ENCODE measurements at places on chromosomes 1 and 21.

DNA sequence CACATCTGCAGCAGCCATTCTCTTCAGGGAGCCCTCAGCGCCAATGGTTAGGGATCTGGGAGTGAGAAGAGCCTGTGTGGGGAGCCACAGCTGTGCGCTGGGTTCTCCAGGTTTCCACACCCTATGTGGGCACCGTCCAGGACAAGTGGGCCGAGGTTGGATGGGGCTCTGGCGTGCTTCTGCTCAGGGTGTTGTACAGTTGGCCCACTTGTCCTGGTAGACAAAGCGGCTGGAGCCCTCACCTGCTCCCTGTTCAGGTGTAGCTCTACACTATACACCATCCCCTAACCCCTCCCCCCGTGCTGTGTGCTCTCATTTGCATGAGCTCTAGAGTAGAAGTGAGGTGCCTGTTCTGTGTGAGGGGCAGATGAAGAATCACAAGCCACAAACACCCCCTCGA lies 12.2 kb downstream of the SH3BP5L start:
- no peak for DNase-seq

- no peak for DNase-seq
Observed at GRCh38 chr1:16068356-16069270, 4.8 kb downstream of the FAM131C start.

- no peak for DNase-seq
Observed at GRCh38 chr1:166675213-166675612, 164.1 kb upstream of the POGK start.

DNA sequence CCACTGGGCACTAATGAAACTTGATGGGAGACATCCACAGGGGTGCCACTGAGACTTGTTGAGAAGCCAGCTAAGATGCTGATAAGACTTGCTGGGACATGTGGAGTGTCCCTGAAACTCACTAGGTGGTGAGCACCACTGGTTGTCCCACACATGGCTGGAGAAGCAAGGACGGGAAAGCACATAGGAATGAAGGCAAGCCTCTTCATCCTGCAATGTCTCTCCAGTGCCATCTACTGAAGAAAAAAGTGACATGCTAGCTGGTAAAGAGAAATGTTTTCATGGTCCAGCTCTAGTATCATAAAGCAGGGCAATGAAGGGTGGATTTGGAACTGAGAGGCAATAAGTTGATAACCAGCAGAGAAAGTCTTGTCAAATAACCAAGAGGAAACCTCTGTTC lies 283.0 kb downstream of the PAPPA2 start:
- DNase-seq = no peak

DNA sequence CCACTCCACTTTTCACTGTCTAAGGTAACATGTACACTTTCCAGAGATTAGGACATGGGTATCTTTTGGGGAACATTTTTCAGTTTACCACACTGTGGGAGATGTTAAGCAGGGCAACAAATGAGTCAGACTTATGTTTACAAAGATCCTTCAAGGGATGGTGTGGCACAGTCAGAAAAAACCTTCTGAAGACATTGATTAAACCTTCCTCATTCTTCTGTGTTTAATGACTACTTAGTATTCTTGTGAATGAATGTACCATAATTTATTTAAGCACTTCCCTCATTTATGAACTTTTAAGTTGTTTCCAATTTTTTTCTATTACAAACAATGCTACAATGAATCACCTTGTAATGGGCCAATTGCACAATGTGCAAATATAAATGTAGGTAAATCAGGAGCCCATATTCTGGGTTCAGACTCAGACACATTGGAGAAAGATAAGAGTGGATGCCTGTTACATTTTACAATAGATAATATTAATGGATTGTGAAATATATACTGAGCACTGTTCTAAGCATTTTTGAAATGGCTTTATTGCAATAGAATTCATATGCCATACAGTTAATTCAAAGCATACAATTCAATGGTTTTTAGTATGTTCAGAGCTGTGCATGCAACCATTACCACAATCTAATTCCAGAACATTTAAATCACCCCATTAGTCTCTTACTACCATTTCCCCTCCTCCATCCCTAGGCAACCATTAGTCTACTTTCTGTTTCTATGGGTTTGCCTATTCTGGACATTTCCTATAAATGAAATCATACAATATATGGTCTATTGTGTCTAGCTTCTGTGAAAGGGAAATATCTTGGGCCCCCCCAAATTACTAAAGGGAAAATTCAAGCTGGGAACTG lies 1.9 kb upstream of the SFT2D2 start:
- DNase-seq = no peak

DNA sequence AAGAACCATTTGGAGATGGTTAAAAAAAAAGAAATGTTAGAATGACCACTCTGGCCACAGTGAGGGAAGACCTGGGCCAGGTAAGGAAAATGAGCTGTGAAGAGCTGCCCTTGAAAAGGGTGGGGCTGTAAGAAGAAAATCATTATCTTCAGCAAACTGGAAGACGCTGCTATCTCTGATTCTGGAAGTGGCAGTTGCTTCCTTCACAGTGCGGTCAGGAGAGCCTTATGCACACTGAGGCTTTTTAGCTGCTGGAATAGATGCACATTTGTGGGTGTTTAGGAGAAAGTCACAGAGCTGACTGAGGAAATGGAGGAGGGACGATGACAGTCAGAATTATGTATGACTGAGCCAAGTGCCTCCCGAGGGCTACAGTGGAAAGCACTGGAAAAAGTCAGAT lies 91.6 kb downstream of the TBX19 start:
- no peak for DNase-seq

DNA sequence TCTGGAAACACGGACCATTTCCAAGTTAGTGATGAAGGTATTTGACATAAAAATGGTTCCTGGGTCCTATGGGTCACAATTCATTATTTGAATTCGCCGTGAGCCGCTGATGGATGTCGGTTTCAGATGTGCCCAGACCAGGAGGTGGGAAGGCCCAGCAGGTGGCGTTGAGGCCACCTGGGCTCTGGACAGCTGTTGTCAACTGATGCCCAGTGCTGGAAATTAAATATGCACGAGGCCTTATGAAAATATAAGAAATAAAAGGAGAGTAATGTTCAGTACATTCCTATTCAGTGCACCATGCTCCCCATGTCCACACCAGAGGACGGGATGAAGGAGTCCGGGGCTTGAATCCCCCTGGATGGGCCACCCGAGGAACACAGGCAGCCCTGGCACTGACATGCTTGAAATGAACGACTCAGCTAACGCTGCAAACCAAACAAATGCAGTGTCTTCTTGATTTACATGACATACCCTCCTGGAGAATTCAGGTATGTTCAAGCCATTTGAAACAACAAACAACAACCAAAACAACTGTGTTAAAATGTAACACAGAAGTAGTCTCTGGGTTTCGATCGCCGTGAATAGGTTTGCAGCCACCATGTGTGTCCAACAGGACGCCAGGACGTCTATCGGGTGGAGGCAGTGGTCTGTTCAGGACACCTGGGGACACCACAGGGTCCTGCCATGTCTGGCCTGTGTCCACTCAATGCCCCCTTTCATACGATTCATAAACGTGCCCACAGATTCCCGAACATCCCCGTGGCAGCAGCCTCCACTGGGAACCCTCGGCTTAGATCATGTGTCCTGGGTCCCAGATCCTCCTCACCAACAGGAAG lies 6.1 kb downstream of the TFF3 start:
- no peak for DNase-seq

- DNase-seq = no peak
Observed at GRCh38 chr1:211335522-211336157, 9.0 kb downstream of the TRAF5 start.

GRCh38 chr1:201248721-201249559 lies 34.4 kb upstream of the PKP1 start:
- no peak for DNase-seq

GRCh38 chr1:101704895-101705294 lies 291.8 kb downstream of the OLFM3 start:
- DNase-seq = no peak

DNA sequence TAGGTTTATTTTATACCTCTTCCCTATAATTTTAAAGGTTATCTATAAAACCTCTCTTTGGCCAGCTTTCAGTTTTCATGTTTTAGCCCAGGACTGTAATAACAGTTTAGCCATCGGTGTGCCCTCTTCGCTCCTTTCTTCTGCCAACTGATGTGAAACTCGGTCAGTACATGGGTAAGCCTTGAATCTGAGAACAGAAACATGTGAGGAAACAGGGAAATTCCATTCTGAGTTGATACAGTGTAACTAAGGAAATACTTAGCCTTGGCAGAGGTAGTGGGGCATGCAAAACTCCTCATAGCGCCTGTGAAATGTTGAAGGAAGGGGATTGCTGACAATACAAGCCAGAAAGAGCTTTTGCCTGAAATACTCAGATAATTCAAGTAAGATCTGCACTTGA lies 465.2 kb downstream of the NCAM2 start:
- no peak for DNase-seq

DNA sequence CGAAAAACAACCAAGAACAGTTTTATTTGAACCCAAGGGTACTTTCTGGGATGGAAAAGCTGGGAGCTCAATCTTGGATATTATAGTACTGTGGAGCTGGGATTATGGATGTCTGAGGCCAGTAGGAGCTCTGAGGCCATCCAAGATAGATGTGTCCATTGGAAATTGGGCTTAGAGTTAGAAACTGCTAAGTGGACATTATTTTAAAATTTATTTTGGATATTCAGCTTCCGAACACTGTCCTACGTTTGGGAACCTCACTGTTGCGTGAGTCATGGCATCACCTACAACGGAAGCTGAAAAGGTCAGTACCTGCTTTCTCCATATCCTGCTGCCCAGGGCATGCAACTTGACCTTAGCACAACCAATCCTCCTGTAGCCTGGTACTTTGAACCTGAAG lies 61.0 kb downstream of the RYR2 start:
- DNase-seq = no peak

DNA sequence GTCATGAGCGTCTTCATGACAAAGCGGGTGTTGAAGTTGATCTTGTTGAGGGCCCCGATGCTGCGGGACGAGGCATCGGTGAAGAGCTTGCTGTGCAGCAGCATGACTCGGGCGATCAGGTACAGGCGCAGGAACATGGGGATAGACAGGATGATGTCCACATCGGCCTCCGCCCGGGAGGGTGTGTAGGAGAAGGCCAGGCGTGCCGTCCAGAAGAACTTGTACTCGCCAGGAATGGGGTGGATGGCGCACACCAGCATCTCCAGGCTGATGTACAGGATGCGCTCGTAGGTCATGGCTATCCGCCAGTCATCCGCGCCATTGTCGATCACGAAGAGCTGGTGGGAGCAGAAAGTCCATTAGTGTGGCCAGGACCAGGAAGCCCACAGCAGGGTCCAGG lies 98.0 kb downstream of the KCNN3 start:
- no peak for DNase-seq

- no peak for DNase-seq
Observed at GRCh38 chr21:33695813-33696212, 53.5 kb downstream of the ITSN1 start.

GRCh38 chr1:236851871-236852270 lies 56.8 kb downstream of the MTR start:
- no peak for DNase-seq

- DNase-seq = no peak
Observed at GRCh38 chr1:14261395-14261794, 337.1 kb upstream of the KAZN start.

DNA sequence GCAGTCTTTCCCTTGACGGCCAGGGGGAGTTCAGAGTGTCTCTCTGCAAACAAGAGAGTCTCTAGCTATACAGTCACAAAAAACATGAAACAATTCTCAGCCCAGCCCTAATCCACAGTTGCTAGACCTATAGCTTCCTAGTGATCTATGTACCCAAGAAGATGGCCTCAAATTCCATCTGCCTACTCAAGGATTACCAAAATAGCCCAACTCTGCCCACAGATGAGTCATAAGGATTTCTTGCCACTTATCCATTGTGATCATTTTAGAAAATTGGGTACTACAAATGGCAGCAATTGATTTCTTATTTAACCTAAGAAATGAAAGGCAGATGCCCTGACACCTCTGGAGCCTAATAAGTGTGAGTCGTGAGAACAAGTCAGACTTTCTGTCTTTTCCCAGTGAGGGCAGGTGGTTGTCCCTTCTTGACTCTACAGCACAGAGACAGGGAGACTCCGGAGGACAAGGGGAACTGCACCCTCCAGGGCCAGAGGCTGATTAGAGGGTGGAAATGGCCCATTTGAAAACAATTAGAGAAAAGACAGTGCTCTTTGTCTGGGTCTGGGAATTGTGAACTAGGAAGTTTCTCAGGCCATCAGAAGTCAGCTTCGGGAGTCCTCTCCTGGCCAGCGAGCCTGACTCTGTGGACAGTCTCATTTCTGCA lies 65.4 kb downstream of the ABCA4 start:
- DNase-seq = no peak

GRCh38 chr1:145782272-145783099 lies 41.4 kb downstream of the RNF115 start:
- no peak for DNase-seq

DNA sequence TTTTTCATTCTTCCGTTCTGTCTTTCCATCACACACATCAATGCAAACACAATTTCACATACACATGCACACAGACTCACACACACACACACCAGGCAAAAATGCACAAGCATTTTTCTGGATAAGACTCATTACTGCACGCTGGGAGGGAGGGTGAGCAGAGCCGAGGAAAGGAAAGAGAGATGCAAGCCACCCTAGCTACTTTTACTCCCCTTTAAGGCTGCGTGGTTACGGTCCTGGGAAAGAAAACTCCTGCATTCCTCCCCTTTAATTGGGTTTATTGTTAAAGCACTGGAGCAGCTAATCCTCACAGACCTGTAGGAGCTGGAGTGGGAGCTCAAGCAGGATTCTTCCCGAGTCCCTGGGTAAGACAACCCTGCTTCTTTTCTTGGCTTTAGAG lies at the start of gene CAMK1G:
Gene CAMK1G (plus strand): TSS at position 307 of the 400 bp plus-strand sequence. CDS start 11,270 bp downstream, outside the sequence.
- DNase-seq = no peak

GRCh38 chr1:202184750-202185460 lies 8.7 kb upstream of the LGR6 start:
- peak; percentile 53 for DNase-seq

- DNase-seq = no peak
Observed at GRCh38 chr1:21865609-21865942, 53.5 kb downstream of the LDLRAD2 start.

GRCh38 chr1:52707927-52708655 lies 9.9 kb upstream of the COA7 start:
- no peak for DNase-seq

- no peak for DNase-seq
Observed at GRCh38 chr1:164671966-164672571, 113.1 kb downstream of the PBX1 start.
